ENCODE measurements at places on chromosomes 2 and 18.

DNA sequence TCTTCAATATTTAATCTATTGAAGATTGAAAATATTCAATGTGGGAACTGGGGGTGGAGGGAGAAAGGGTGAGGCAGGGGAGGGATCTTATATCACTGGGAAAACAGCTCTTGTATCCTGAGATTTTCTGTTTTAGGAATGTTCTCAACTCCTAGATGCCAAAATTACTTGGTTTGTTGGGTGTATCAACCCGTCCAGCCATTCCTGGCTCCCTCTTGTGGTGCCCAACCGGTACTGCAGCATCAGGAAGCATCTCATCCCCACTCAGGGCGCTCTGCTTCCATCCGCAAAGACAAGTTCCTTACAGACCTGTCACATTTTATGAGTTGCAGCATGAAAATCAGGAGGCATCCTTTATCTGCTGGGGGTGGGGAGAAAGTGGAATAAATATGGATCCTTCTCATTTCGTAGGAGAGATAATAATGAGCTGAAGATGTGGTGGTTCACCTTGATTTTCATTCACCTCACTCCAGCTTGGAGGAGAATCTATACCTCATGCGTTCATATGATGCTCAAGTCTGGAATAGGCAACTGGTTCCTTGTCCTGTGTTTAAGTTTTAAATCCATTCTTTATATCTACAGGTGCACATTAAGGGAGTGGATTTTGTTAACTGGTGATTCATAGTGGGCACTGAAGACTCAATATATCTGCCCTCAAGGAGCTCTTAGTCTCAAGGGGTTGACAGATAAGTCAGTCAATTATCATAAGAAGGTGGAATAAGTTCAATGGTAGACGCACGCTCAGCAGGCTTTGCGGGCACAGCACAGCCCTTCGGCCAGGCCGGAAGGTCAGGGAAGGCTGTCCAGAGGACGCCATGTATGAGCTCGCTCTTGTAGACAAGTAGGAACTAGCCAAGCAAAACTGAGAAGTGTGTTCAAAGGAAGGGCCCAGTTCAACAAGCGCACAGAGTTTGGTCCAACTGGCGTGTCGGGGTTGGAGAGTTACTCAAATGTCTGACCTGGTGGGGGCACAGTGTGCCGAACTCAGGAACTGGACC lies 127.3 kb downstream of the RNF144A start:
- H3K27me3 ChIP-seq, result no peaks in the 10 kb centered on the region
- no peak overlapping the region for H3K4me3 ChIP-seq

GRCh38 chr2:190535121-190535439 lies 558 bp upstream of the NEMP2 start:
- peaks cover 46% of the 10 kb centered on the region for H3K4me1 ChIP-seq
- no peaks in the 10 kb centered on the region for H3K27me3 ChIP-seq
- peak overlapping the region; percentile 93 for H3K27ac ChIP-seq
- H3K4me3 ChIP-seq, result peak overlapping the region; percentile 92
- H3K36me3 ChIP-seq, result no peaks in the 10 kb centered on the region

GRCh38 chr2:120539937-120540718 lies 194.2 kb downstream of the INHBB start:
- H3K27ac ChIP-seq, result no peak overlapping the region
- no peaks in the 10 kb centered on the region for H3K4me1 ChIP-seq
- DNase-seq, result no peak
- H3K4me3 ChIP-seq, result no peak overlapping the region
- H3K27me3 ChIP-seq, result no peaks in the 10 kb centered on the region

GRCh38 chr2:9941196-9941995 lies 10.1 kb upstream of the GRHL1 start:
- no peaks in the 10 kb centered on the region for H3K36me3 ChIP-seq
- H3K27me3 ChIP-seq, result no peaks in the 10 kb centered on the region
- DNase-seq, result no peak
- no peak overlapping the region for H3K4me3 ChIP-seq

GRCh38 chr18:52313213-52313612 lies 26.8 kb upstream of the DCC start:
- H3K4me1 ChIP-seq, result no peaks in the 10 kb centered on the region
- H3K27ac ChIP-seq, result no peak overlapping the region
- H3K36me3 ChIP-seq, result no peaks in the 10 kb centered on the region
- no peak overlapping the region for H3K4me3 ChIP-seq
- no peak for DNase-seq
- no peaks in the 10 kb centered on the region for H3K27me3 ChIP-seq

DNA sequence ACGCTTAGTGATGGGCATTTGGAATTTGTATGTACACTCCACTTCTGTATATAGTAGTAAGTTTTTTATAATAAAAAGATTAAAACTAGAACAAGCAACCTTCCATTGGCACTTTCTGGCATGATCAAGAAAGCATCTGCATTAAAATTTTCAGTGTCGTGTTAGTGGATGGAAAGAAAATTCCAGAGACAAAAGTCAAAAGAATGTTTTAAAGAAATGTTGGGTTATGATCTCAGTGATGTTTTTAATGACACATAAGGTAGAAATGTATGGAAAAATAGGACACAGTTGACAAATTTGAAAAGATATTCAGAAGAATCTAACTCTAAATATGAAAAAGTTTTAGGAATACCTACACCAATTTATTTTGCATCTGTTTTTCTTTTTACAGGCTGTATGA lies 126.1 kb upstream of the FAM117B start:
- no peaks in the 10 kb centered on the region for H3K36me3 ChIP-seq
- DNase-seq, result no peak
- H3K4me1 ChIP-seq, result no peaks in the 10 kb centered on the region
- H3K27ac ChIP-seq, result no peak overlapping the region
- H3K27me3 ChIP-seq, result no peaks in the 10 kb centered on the region

DNA sequence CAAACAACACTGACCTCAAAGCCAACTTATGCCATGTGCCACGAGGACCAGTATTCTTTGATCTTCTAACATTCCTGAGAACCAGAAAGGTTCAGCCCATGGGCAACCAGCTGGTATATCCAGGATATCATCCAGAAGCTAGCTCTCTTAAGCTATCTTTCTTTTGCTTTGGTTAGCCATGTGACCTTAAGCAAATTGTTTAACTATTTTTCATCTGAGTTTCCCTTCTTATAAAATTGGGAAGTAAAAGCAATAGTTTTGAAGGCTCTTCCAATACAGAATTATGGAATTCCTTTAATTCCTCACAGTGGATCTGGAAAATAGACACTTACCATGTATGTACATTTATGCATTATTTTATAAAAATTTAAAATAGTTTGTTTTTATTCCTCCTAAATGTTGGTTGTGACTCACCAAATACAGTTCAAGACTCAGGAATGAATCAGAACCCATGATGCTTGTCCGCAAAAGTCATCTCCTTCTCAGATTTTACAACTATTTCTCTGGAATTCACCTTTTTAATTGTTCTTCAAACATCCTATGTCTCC lies 435.7 kb downstream of the ZEB2 start:
- H3K27me3 ChIP-seq, result no peaks in the 10 kb centered on the region
- no peaks in the 10 kb centered on the region for H3K4me1 ChIP-seq
- H3K27ac ChIP-seq, result no peak overlapping the region
- no peak overlapping the region for H3K4me3 ChIP-seq
- H3K36me3 ChIP-seq, result no peaks in the 10 kb centered on the region

- H3K4me3 ChIP-seq, result no peak overlapping the region
- no peak for DNase-seq
- no peaks in the 10 kb centered on the region for H3K4me1 ChIP-seq
- no peaks in the 10 kb centered on the region for H3K36me3 ChIP-seq
- H3K27ac ChIP-seq, result no peak overlapping the region
- H3K27me3 ChIP-seq, result no peaks in the 10 kb centered on the region
Observed at GRCh38 chr2:155871940-155872339, 460.6 kb downstream of the NR4A2 start.

- H3K27ac ChIP-seq, result no peak overlapping the region
- no peaks in the 10 kb centered on the region for H3K27me3 ChIP-seq
- no peaks in the 10 kb centered on the region for H3K36me3 ChIP-seq
- no peak for DNase-seq
- no peaks in the 10 kb centered on the region for H3K4me1 ChIP-seq
- H3K4me3 ChIP-seq, result no peak overlapping the region
Observed at GRCh38 chr2:235091421-235091820, 139.6 kb downstream of the SH3BP4 start.

DNA sequence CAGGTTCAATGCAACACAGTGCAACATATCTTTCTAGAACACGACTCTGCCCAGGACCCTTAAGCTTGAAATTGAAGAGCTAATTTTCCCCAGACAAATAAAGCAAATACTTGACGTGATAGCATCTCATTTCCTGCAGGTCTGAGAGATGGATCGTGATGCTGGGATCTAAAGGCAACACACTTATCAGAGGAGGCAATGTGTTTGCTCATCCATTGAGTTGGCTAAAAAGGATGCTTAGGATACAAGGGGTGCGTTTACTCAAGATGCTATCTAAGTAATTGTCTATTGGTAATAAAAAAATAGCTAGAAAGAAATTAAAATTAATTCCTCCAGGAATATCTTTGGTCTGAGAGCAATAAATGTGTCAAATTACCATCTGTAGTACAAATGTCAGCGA lies 129.0 kb downstream of the SOCS6 start:
- H3K4me3 ChIP-seq, result no peak overlapping the region
- no peaks in the 10 kb centered on the region for H3K36me3 ChIP-seq
- H3K4me1 ChIP-seq, result no peaks in the 10 kb centered on the region
- H3K27me3 ChIP-seq, result no peaks in the 10 kb centered on the region

DNA sequence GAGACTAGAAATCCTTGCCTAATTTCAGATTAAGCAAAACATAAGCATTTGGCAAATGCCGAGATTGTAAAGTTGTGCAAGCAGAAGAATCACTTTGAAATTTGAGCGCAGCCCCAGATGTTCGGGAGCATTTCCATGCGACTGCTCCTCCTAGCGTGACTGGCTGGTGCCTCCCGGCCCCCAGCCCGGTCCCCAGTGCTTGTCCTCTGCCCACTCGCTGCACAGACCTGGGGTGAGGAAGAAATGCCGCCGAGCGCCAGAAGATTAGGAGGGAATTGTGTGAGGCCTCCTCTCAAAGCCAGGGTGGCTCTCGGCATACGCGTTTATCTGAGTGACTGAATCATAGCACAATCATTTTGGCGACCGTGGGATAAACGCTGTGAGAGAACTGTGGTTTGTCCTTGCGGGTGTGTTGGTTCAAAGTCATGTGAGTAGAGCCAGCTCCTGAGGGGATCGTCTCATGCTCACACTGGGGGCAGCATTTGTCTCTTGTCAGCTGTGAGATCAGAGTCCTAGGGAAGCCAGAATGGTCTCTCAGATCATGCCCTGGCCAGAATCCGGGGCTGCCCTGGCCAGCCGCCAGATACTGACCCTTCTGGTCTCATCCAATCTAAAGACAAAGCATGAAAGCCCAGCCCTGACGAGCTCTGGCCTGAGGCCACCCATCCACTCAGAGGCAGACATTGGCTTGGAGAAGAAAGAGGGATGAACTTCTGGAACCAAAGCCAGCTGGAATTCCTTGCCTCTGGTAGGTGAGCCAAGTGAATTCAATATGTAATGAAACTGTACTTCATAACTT lies 189.3 kb downstream of the SH3RF3 start:
- DNase-seq, result no peak
- H3K27ac ChIP-seq, result no peak overlapping the region
- no peak overlapping the region for H3K4me3 ChIP-seq

- no peak overlapping the region for H3K27ac ChIP-seq
- DNase-seq, result no peak
- no peak overlapping the region for H3K4me3 ChIP-seq
- H3K36me3 ChIP-seq, result no peaks in the 10 kb centered on the region
Observed at GRCh38 chr2:181157326-181157725, 176.9 kb downstream of the UBE2E3 start.

GRCh38 chr2:234864506-234864905 lies 87.3 kb upstream of the SH3BP4 start:
- DNase-seq, result no peak
- no peak overlapping the region for H3K4me3 ChIP-seq
- H3K27ac ChIP-seq, result no peak overlapping the region
- H3K36me3 ChIP-seq, result no peaks in the 10 kb centered on the region

DNA sequence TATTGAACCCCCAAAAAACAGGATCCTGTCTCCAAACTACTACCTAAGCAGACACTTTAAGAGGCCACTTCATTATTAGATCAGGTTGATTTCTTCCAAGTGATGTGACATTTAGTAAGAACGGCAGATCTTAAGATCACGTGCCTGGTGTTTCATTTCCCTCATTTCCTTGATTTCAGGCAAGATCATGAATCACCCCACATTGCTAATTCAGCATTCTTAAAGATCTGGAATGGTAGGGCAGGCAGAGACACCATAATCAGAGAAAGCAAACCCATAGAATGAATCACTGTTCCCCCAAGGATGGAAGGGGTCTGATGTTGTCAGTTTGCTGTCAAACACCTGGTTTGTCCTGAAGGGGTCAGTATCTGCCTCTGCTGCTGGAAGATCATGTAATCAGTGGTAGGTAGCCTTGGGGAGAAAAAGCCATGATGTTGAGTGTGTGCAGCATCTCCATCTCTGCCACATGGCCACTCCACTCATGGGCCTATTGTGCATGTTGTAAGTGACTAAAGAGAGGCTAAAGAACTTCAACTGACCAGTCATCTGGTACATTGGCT lies 133.9 kb downstream of the ARHGAP15 start:
- H3K27ac ChIP-seq, result no peak overlapping the region
- H3K36me3 ChIP-seq, result no peaks in the 10 kb centered on the region
- H3K4me3 ChIP-seq, result no peak overlapping the region
- H3K27me3 ChIP-seq, result no peaks in the 10 kb centered on the region
- H3K4me1 ChIP-seq, result peaks cover 67% of the 10 kb centered on the region

DNA sequence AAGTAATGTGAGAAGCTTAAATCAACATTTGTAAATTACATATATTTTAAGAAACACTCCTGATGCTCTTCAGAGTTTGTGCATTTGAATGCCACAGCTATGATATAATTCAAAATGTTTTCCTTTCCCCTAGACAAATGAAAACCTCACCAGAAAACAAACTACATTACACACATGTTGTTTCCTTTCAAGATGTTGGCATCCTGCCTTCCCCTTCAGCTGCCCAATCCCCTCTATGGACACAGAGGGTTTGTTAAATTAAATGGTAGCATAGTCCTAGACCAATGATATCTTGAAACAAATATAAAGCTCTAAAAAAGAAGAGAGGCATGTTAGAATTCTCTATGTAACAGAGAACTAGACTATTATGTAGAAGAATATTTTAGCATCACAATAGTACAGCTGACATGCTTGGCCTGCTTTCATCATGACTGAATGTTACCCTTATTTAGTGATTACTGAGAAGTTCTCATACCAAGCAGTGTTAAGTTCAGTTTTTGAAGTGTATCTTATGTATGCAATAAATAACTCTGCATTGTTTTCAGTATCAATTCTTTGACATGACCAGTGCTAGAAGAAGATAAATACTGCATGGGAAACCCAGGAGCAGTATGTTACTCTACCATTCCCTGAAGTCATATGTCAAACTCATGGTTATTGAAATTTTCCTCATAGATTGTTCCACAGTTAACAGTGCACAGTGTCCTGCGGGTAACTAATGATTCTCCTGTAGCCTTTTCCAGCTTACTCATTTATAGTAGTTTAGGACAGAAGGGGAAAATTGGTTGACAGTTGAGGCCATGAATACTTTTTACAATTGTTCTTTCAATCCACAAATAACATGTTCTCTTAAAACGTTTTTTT lies 316.3 kb upstream of the KCNJ3 start:
- no peak overlapping the region for H3K4me3 ChIP-seq
- no peaks in the 10 kb centered on the region for H3K36me3 ChIP-seq
- no peak overlapping the region for H3K27ac ChIP-seq
